ENCODE measurements at places on chromosomes 7 and 10.

- no peak overlapping the region for H3K27ac ChIP-seq
- H3K4me1 ChIP-seq = peaks cover 17% of the 10 kb centered on the region
- H3K27me3 ChIP-seq = peaks cover 66% of the 10 kb centered on the region
- DNase-seq = no peak
- no peaks in the 10 kb centered on the region for H3K36me3 ChIP-seq
Measured at GRCh38 chr10:129949411-129949810, 14.7 kb downstream of the EBF3 start.

DNA sequence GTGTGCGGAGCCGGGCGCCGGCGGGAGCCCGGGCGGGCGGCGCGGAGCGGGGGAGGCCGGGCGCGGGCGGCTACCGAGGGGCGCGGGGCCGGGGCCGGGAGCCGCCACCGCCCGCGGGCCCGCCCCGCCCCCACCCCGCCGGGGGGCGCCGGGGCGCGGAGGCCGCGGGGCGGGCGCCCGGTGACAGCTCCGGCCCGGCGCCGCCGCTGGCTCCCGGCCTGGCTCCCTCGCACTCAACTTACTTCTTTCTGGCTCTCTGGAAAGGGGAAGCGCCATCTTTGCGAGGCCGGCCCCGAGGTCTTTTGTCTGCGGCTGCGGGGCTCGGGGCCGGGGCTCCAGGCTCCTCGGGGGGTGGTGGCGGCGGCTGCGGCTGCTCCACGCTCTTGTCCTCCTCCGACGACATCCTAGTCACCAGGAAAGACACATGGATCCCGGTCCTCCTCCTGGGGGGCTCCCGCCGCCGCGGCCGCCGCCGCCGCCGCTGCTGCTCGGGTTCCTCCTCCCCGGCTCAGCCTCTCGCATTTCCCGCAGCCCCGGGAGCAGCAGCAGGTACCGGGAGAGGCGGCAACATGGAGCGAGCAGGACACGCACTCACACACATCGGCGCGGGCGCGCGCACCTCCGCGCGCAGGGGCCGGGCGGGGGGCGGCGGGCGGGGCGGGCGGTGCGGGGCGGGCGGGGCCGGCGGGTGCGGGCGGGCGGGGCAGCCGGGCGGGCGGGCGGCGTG, at the start of gene KMT2C:
KMT2C (minus strand) TSS at position 620 of the 727 bp plus-strand sequence; CDS start at position 403, 217 bp downstream.
- no peaks in the 10 kb centered on the region for H3K36me3 ChIP-seq
- DNase-seq = peak; percentile 36
- peaks cover 11% of the 10 kb centered on the region for H3K27me3 ChIP-seq
- H3K27ac ChIP-seq = peak within 1 kb of the TSS; percentile 95

GRCh38 chr7:25698451-25699113, 453.4 kb upstream of the NFE2L3 start:
- no peak overlapping the region for H3K27ac ChIP-seq
- no peak for DNase-seq
- no peak overlapping the region for H3K4me3 ChIP-seq
- peaks cover 1% of the 10 kb centered on the region for H3K36me3 ChIP-seq
- no peaks in the 10 kb centered on the region for H3K4me1 ChIP-seq

- peaks cover 9% of the 10 kb centered on the region for H3K4me1 ChIP-seq
- no peak overlapping the region for H3K27ac ChIP-seq
- no peaks in the 10 kb centered on the region for H3K27me3 ChIP-seq
- H3K4me3 ChIP-seq = no peak overlapping the region
- H3K36me3 ChIP-seq = no peaks in the 10 kb centered on the region
Measured at GRCh38 chr10:64379898-64380297, 858.7 kb downstream of the REEP3 start.

DNA sequence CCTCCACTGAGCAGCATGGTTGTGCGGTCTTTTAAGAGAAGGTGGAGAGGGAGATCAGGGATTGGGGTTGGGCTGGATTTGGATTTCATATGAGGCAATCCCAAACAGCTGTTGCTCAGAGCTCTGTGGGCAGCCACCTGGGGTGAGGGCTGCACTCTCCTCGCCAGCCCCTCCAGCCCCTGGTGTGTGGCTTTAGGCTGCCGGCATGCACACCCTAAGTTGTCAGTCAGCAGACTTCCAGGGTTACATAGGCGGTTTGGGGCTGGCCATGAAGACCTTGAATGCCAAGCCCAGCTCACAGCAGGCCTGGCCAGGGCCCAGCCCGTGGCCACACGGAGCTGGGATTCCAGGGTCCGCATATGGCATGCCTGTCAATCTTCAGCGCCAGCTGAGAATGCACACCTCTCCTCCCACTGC, 54.8 kb downstream of the ZMIZ1 start:
- H3K36me3 ChIP-seq = peaks cover 8% of the 10 kb centered on the region
- H3K27ac ChIP-seq = peak overlapping the region; percentile 24
- DNase-seq = no peak

- no peak for DNase-seq
- H3K27ac ChIP-seq = no peak overlapping the region
- no peaks in the 10 kb centered on the region for H3K27me3 ChIP-seq
- no peak overlapping the region for H3K4me3 ChIP-seq
- H3K36me3 ChIP-seq = peaks cover 25% of the 10 kb centered on the region
- H3K4me1 ChIP-seq = no peaks in the 10 kb centered on the region
Measured at GRCh38 chr7:39688611-39689480, 65.5 kb downstream of the RALA start.

DNA sequence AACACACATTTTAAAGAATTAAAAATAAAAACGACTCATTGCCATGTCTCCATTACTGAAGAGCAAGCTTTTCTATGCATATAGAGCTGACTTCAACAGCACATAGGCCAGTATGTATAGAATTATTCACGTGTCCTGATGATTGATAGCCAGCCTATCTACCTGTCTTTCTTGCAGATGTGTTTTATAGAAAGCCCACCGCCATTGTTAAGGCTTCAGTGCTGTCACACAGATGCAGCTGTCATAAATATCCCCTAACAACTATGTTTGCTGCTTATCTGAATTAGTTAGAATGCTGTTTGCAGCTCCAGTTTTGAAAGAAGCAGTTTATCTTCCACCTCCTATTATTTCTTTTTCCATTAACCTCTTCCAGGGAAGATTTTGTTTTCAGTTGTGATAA, 235.9 kb downstream of the SLC25A13 start:
- no peak overlapping the region for H3K27ac ChIP-seq
- H3K4me3 ChIP-seq = no peak overlapping the region
- no peaks in the 10 kb centered on the region for H3K27me3 ChIP-seq
- DNase-seq = no peak
- no peaks in the 10 kb centered on the region for H3K36me3 ChIP-seq
- peaks cover 2% of the 10 kb centered on the region for H3K4me1 ChIP-seq

DNA sequence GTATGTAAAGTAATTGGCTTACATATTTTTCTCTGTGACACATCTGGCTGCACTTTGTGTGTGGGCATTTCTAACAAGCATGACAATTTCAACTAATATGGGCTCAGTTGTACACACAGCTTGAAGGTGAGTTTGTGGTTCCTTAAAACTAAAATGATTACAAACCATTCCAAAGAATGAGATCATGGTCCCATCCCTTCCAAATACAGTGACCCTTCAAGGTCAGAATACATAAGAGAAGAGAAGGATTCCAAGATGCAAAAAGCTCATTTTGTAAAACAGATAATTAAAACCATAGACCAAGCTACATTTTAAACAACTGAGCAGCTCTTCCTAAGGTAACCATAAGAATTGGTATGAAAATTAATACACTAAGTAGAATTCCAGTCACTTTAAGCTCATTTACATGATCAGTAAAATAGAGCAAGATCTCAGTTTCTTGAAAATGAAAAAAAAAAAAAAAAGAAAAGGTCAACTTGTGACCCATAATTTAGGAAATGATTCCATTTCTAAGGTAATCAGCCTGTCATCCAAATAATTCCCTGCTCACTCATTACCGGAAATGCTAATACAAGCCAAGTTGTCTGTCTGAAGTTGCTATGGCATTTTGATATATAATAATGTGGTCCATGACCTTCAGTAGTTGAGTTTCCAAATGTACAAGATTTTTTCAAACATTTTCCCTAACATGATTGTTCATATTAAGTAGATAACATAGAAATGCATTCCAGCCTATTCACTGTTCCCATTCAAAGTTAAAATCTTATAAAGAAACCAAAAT, 688.5 kb downstream of the PARD3 start:
- no peak for DNase-seq
- H3K4me3 ChIP-seq = no peak overlapping the region
- H3K27me3 ChIP-seq = no peaks in the 10 kb centered on the region
- peaks cover 39% of the 10 kb centered on the region for H3K4me1 ChIP-seq
- peaks cover 33% of the 10 kb centered on the region for H3K36me3 ChIP-seq
- no peak overlapping the region for H3K27ac ChIP-seq

GRCh38 chr10:99685597-99685967, 26.3 kb downstream of the ENTPD7 start:
- H3K4me1 ChIP-seq = no peaks in the 10 kb centered on the region
- no peak overlapping the region for H3K27ac ChIP-seq
- peaks cover 14% of the 10 kb centered on the region for H3K36me3 ChIP-seq
- H3K27me3 ChIP-seq = no peaks in the 10 kb centered on the region
- H3K4me3 ChIP-seq = no peak overlapping the region

GRCh38 chr7:125061776-125062397, 132.3 kb upstream of the POT1 start:
- peaks cover 12% of the 10 kb centered on the region for H3K4me1 ChIP-seq
- no peaks in the 10 kb centered on the region for H3K36me3 ChIP-seq
- no peak for DNase-seq
- H3K27ac ChIP-seq = peak overlapping the region; percentile 71
- no peaks in the 10 kb centered on the region for H3K27me3 ChIP-seq

- H3K4me3 ChIP-seq = peak overlapping the region; percentile 84
- H3K27me3 ChIP-seq = no peaks in the 10 kb centered on the region
- no peaks in the 10 kb centered on the region for H3K36me3 ChIP-seq
- peak overlapping the region; percentile 96 for H3K27ac ChIP-seq
- peaks cover 35% of the 10 kb centered on the region for H3K4me1 ChIP-seq
Measured at GRCh38 chr10:135601-136464, 578 bp downstream of the ZMYND11 start.

- peaks cover 1% of the 10 kb centered on the region for H3K4me1 ChIP-seq
- peak overlapping the region; percentile 29 for H3K27ac ChIP-seq
- peaks cover 7% of the 10 kb centered on the region for H3K27me3 ChIP-seq
- no peak overlapping the region for H3K4me3 ChIP-seq
- H3K36me3 ChIP-seq = no peaks in the 10 kb centered on the region
Measured at GRCh38 chr10:71270301-71271220, 48.5 kb upstream of the SLC29A3 start.

DNA sequence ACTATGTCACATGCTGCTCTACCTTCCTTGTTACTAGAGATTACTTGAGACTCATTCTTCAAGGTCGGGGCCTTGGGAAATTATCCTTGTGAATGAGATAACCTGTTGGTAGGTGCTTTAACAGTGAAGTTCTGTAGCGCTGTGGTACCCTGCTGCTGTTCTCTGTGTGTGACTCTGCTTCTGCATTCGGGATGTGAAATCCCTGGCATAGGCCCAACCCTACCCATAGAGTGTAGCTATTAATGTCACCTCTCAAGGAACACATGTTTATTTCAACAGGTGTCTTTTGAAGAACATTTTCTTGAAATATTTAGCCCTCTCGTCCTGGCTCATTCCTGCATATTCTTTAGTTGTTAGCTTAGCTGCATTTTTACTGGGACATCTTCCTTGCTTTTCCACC, 41.8 kb upstream of the TMEM236 start:
- no peaks in the 10 kb centered on the region for H3K4me1 ChIP-seq
- H3K27me3 ChIP-seq = no peaks in the 10 kb centered on the region
- H3K36me3 ChIP-seq = peaks cover 22% of the 10 kb centered on the region
- no peak overlapping the region for H3K4me3 ChIP-seq
- no peak overlapping the region for H3K27ac ChIP-seq
